Fibroblast of skin of scalp (primary cell): ENCODE measurements at places on chromosomes 7 and 10.

GRCh38 chr10:91381257-91381891 lies 28.8 kb upstream of the HECTD2 start:
- DNase-seq, result peak; percentile 24

- peak; percentile 49 for DNase-seq
Observed at GRCh38 chr10:91410638-91411371, 661 bp downstream of the HECTD2 start.

GRCh38 chr7:77680266-77680665 lies 16.0 kb upstream of the RSBN1L start:
- DNase-seq, result no peak

GRCh38 chr10:128958834-128959690 lies 508.0 kb upstream of the MGMT start:
- no peak for DNase-seq

GRCh38 chr10:25142116-25142864 lies 32.5 kb upstream of the GPR158 start:
- no peak for DNase-seq

GRCh38 chr10:32893434-32893833 lies 64.6 kb downstream of the ITGB1 start:
- no peak for DNase-seq

- DNase-seq, result no peak
Observed at GRCh38 chr10:62839590-62839989, 23.4 kb upstream of the EGR2 start.

- no peak for DNase-seq
Observed at GRCh38 chr10:44389150-44389549, 4.3 kb upstream of the CXCL12 start.

DNA sequence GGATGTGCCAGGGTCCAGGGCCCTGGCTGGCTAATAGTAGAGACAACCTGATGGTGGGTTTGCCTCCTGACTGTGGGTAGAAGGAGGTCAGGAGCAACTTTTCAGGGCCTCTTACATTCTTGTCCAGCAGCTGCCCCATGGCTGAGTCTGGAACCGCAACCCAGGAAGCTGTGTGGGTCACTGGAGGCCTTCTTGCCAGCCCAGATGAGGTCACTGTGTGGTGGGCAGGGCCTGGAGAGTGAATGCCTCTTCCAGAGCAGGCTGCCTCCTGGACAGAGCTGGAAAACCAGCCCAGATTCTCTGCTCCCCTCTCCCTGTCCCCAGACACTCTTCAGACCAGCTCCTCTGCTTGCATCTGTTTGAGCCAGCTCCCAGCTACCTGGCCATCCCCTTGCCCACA lies 43.5 kb upstream of the LEP start:
- no peak for DNase-seq

GRCh38 chr10:49323171-49323895 lies 24.4 kb downstream of the C10orf71 start:
- no peak for DNase-seq

DNA sequence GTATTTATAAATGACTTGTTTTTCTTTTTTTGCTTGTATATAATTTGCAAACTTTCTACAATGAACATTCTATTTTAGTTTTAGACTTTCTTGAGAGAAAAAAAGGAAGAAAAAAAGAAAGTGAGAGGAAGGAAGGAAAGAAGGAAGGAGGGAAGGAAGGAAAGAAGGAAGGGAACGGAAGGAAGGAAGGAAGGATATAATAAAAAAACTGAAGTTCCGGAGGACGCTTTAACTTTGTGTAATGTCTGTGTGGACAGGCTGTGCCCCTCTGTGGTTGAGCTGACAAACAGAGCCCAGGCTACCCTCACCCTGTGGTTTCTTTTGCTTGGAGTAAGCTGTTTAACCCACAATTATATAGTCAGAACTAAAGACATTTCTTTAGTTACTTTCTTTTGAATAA lies 108.7 kb downstream of the SEMA3D start:
- no peak for DNase-seq

DNA sequence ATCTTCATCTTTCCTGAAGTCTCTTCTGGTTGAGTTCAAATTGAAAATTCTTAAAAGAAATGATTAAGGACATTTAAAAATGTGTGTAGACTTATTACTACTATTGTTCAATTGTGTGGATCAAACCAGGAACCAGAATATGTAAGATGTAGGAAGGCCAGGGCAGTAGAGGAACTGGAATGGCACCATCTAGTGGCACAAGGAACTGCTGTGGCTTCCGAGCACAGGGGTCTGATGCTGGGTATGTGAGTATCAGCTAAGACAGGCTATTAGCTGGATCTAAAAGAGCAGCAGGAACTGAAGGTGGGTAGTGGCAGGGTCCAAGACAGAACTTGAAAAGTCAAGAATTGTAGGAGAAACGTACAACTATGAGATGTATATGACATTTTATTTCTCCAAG lies 247.3 kb downstream of the SEMA3A start:
- peak; percentile 6 for DNase-seq

- no peak for DNase-seq
Observed at GRCh38 chr7:101367676-101368075, 5.0 kb downstream of the COL26A1 start.

GRCh38 chr10:71664585-71664984 lies 55.0 kb downstream of the C10orf105 start:
- no peak for DNase-seq

DNA sequence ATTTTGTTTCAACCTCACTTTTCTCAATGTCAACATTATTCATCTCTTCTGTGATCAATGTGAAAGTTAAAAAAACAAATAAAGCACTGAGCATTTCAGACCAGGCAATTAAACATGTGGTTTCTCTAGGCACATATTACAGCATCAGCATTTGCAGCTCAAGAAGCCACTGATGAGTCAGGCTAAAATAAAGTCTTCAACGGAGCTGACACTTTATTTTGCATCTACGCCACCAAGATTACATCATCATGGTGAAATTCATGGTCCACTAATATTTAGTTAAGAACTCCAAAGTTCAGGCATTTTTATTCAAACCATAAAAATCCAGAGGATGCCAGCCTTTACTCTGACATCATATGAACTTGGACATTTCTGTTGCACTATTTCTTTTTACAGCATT lies 33.0 kb downstream of the MAGI2 start:
- DNase-seq, result peak; percentile 93

- DNase-seq, result no peak
Observed at GRCh38 chr10:71648254-71648932, 71.2 kb downstream of the C10orf105 start.

DNA sequence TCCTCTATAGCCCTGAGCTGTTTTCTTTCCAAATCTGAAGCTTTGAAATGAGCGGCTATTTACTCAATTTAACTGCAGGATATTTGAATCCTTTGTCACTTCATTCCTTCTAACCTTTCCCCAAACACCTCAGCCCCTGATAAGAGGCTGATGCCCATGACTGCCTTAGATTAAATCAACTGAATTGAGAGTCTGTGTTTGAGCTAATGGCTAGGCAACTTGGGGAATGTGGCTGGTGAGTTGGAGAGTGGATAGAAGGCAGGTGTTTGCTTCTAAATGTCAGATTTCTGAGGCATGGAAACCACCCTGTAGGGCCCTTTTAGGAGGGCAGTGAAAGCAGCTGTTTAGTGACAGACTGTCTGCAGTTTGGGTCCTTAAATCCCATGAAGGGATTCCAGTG lies 759.9 kb downstream of the LRMDA start:
- no peak for DNase-seq

DNA sequence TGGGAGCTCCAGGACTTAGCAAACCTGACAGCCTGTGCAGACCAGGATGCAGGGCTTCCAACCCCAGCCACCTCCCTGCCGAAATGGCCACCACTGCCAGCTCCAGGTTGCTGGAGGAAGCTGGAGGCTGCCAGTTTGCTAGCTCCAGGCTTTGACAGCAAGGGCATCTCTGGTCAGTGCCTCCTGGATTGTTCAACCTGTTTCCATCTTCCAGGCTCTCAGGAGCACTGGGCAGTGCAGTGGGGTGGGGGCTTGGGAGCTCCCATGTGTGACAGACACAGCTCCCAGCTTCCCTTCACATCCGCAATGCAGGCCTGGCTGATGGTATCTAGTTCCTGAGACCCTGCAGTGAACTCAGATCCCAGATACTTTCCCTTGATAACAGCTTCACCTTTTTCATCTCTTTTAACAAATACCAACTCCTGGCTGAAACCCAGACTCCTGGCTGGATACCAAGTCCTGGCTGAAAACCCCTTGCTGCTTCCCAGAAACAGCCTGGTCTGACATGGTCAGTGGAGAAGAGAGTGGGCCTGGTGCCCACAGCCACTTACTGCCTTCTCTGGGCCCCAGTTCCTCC lies 20.8 kb upstream of the RET start:
- DNase-seq, result no peak

DNA sequence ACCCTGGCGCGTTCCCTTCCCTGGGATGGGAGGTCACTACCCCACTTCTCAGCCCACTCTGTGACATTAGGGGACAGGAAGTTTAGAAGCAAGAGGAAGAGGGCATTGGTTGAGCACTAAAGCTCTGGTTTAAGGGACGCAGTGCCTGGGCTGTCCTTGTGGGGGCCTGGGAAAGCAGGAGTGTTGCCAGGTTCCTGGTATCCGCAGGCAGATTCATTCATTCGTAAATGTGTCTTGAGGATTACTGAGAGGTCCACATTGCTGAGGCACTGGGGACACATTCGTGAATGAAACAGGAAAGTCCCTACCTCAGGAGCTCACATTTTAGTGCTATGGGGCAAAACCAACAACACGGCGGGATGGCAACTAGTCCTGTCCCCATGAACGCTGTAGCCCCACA lies 69.4 kb downstream of the COL13A1 start:
- DNase-seq, result no peak

DNA sequence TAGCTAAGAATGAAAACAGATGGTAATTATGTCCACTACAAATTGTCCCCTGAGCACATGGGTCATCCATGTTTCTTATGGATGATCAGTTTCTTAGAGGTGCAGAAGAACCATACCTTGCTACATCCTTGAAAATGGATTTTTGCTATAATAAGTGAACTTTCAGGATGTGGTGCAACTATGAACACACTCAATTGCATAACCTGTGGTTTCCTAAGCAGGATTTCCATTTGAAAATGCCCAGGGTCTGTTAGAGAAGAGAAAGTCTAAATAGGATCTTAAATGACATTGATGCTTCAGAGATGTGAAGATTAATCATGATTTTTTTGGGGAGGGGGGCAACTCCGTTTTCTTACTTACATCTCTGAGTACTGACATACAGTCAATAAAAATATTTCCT lies 39.6 kb upstream of the CACNB2 start:
- no peak for DNase-seq

GRCh38 chr10:71746344-71747037 lies 26.8 kb downstream of the VSIR start:
- no peak for DNase-seq

GRCh38 chr7:46979439-46979838 lies 602.5 kb downstream of the TNS3 start:
- peak; percentile 31 for DNase-seq

GRCh38 chr7:134431815-134432214 lies 27.1 kb downstream of the AKR1B1 start:
- DNase-seq, result no peak

DNA sequence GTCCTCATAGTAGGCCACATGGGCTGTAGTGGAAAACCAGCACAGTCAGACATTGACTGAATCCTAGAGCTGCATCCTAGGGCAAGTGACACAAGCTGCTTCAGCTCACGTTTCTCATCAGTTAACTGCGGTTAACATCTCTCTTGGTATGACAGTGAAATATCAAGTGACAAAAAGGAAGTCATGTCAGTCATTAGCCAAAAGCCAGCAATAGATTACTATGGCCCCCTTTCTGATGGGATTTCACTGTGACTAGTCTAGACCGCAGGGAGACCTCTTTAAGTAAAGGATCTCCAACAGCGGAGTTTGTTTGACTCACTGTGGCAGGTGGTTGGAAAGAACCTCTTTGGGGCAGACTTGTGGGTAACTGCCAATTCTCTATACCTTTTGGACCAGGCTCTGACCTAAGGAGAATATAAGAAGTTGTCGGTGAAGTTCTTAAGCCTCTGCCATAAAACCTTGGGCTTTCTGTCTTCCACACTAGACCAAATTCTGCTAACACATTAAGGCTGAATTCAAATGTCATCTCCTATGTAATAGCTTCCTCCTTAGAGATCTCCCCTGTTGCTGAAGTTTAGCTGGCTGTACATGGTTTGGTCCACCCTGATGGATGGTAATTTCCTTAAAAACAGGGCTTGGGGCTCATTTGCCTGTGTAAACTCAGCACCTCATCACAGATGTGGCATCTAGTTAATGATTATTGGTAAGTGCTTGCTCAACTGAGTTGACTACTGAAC lies 115.3 kb downstream of the SGMS1 start:
- no peak for DNase-seq

DNA sequence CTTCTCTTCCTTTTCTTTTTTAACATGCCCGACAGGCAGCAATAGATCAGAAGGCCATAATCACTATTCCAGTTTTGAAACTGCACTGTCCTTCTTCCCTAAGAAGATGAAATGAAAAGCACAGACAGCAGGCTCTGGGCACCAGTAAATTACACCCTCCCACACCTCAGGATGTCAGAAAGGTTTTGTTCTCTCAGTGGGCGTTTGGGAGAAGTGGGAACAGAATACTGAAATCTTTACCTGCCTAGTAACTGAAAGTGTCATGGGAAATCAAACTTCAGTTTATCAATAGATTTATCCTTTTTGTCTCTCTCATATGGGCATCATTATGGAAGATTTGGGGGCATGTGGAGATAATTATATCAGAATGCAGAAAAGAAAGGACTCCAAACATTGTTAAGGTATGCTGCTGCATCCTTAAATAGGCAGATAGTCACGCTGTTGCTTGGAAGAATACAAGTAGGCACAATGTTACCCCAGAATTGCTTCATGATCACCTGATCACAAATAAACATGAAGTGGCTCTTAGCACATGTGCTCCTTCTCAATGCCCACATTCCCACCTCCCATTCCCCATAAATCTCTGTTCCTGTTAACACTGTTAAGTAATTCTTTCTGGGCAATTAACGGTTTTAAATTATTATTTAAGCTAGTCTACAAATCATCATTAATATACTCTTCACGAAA lies 113.3 kb downstream of the DOCK4 start:
- DNase-seq, result no peak

- DNase-seq, result no peak
Observed at GRCh38 chr10:132064771-132065437, 842 bp upstream of the JAKMIP3 start.

GRCh38 chr7:111388912-111389311 lies 173.4 kb downstream of the IMMP2L start:
- DNase-seq, result no peak
